ENCODE measurements at places on chromosomes 2 and 18. TPM values are rescaled to one million over a fixed set of nuclear protein-coding genes. Genes with fewer than 3 reads are reported as not detected.

IL36RN gene
- not detected for polyA plus RNA-seq

- DNase-seq = peak; percentile 78
Observed at GRCh38 chr2:241771286-241772062, 5.1 kb upstream of the GAL3ST2 start.

DNA sequence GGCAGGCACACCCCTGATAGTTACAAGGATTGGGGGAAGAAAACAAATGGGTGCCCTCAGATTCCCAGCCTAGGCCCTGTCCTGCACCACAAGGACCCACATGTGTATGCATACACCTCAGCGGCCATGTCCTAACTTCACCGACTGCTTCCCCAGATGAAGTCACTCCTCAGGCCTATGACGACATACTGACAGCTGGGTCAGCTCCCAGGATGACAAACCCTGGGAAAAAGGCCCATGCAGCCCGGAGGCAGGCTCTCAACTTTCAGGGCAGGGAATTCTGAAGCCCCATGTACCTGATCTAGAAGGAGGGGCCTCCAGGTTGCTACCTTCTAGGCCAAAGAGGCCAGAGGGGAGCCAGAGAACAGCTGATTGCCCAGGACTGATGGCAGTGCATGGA is 11.0 kb upstream of the PLEKHM3 start:
- DNase-seq = no peak

C2orf81 gene
- 7.8 TPM for polyA plus RNA-seq

DNA sequence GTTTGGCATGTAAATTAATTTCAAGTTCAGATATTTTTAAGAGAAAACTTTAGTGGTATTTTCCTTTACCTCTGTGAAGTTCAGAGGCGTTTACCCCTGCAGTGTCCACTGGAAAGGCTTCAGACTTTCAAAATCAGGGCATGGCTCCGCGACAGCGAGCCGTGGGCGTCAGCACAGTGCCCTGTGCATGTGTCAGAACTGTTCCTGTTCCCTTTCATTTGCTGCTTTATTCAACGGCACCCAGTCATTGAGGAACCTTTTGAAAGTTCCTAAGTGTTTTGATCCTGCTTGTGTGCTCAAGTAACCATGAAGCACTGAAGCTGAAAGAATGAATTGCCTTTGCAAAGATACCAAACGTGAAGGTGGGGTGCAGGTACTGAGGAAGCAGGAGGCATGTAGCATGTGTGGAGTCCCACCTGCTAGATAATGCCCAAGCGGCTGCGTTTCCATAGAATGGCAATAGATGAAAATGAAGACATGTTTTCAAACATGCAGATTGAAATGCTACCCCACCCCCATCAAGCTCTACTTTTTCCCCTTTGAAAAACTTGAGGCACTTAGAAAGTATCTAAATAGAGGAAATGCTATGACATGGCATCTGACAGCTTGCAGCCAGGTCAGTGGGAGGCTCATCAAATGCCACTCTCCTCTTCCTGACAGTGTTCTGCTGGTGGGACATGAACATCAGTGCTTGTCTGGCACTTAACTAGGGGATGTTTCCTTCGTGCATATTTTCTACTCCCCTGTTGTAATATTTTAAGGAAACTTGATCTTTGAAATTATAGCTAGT is 148.6 kb downstream of the ZNF236 start:
- DNase-seq = no peak

DNA sequence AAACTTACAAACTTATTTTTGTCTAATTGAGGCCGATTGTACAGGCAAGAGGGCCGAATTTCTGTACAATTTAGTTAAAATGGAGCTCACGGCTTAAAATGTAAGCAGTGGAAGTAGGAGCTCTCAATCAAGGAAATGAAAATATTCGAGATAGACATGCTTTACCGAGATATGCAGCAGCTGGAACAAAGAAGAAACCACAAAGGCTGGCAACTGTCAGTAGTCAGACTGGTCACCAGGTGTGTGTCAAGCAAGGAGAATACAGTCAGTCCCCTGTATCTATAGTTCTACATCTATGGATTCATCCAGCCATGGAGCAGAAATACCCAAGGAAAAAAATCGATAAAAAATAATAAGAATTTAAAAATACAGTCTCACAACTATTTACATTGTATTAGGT is 122.6 kb downstream of the WDSUB1 start:
- DNase-seq = no peak

- DNase-seq = peak; percentile 72
Observed at GRCh38 chr2:218286570-218287459, 5.5 kb downstream of the TMBIM1 start.

DNA sequence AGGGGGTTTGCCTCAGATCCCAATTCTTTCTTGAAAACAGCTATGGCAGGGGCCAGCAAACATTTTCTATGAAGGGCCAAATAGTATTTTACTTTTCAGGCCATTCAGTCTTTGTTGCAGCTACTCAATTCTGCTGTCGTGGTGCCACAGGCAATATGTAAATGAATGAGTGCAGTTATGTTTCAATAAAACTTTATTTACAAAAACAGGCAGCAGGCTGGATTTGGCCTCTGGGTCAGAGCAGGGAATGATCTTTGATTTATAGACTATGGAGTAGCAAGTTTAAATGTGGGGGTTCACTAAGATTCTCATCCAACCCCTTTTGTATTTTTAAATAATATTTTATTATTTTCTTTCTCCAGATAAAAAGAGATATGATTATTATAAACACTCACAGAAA is 72.4 kb downstream of the IRS1 start:
- no peak for DNase-seq

GRCh38 chr2:177740700-177741099 is 331.9 kb downstream of the PDE11A start:
- peak; percentile 60 for DNase-seq

- DNase-seq = no peak
Observed at GRCh38 chr18:62066102-62066818, 120.6 kb downstream of the PIGN start.

Measured in right lung (tissue), 10 donors.